Memory B cell (primary cell): ENCODE measurements at places on chromosomes 1 and 21.

DNA sequence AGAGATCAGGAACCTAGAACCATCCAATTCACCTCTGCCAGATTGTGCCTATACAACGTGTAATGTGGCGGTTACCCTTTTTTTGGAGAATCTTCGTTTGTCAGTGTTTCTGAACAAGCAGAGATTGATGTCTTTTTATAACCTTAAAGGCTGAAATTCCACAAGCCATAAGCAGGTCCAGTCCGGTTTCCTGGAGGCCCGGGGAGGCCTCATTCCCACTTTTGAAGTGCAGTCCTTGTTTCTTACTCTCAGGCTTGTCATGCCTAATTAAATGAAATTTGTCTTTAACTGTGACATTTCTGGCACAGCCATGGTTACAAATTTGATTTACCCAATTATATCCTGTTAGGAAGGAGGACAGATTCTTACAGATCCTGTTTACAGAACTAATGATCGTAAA, 27.8 kb downstream of the ZNF362 start:
- H3K27me3 ChIP-seq = no peaks in the 10 kb centered on the region
- no peak for DNase-seq
- H3K27ac ChIP-seq = no peak overlapping the region
- H3K4me1 ChIP-seq = no peaks in the 10 kb centered on the region

DNA sequence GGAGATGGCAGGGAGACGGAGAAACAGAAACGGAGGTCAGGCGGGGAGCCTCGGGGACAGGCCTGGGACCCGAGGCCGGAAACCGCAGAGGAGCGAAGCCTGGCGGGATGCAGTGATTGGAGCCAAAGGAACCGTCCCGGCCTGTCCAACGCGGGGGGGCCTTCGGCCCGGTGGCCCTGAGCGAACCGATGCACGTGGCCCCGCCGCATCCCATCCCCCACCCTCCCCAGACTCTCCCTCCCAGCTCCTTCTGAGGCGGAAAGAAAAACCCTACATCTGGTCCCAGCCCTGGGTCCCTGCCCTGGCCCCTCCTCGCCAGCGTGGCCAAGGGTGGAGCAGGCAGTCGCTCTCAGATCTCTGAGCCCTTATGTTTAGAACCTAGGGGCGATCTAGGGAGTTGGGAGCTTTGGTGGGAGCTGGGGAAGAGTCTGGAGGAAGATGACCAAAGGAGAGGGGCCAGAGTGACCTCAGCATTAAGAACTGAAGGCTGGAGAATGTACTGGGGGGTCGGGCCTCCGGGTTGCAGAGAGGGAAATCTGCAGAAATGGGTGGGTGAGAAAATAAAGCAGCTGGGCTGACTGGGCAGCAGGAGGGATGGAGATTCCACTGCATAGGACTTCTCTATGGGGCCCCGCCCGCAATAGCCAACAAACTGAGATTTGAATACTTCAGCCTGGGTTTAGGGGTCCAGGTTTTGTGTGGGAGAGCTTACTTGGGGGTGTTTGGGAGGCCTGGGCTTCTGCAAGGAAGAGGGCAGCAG, 1.5 kb upstream of the CRABP2 start:
- peaks cover 10% of the 10 kb centered on the region for H3K27me3 ChIP-seq
- H3K36me3 ChIP-seq = no peaks in the 10 kb centered on the region

DNA sequence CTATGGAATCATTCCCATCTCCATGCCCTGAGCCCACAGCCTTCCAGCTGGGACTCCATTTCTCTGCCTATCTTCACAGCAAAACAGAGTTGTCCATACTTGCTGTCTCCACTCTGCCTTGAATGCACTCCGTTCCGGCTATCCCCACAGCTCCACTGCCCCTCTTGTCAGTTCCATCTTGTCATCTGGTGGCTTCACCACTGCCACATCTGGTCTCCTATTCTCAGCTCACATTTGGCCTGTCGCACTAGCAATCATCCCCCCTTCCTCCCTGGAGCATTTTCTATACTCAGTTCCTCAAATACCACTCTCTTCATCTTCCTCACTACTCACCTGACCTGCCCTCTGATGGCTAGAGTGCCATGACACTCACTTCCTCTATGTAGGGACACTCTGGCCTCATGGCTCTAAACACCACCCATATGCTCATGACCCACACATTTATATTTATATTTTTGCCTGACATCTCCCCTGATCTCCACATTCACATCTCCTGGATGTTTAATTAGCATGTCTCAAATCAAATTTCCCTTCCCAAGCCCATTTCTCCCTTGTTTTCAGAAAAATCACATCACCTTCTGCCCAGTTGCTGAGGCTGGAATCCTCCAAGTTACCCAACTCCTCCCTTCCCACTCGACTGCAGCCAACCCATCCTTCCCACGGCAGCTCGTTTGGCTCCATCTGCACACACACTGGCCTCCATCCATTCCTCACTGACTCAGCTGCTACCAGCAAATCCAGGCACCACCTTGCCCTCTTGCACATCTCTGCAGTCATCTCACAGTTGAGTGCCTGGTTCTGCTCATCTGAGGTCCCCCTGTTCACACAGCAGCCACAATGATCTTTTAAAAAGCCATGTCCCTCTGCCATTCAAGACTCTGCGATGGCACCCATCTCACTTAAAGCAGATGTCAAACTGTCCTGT, 6.1 kb downstream of the ZNF692 start:
- no peak for DNase-seq
- H3K27ac ChIP-seq = no peak overlapping the region
- no peak overlapping the region for H3K4me3 ChIP-seq
- peaks cover 17% of the 10 kb centered on the region for H3K36me3 ChIP-seq
- no peaks in the 10 kb centered on the region for H3K27me3 ChIP-seq

DNA sequence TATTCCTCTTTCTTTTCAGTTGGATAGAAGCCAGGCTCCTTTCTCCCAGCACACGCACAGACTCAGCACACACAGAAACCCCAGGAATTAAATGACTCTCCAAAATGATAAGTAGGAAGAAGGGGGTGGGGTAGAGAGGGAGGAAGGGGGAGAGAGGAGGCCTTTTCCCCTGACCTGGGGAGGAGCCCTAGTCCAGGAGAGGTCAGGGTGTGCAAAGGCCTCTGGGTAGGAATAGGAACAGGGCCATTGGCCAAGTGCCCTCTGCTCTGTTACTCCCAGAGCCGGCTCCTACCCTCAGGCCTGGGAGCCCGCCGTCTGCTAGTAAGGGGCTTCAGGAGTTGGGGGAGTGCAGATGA, 35.6 kb upstream of the PUM1 start:
- H3K36me3 ChIP-seq = peaks cover 2% of the 10 kb centered on the region
- H3K27ac ChIP-seq = no peak overlapping the region
- no peak for DNase-seq
- no peak overlapping the region for H3K4me3 ChIP-seq
- no peaks in the 10 kb centered on the region for H3K4me1 ChIP-seq

DNA sequence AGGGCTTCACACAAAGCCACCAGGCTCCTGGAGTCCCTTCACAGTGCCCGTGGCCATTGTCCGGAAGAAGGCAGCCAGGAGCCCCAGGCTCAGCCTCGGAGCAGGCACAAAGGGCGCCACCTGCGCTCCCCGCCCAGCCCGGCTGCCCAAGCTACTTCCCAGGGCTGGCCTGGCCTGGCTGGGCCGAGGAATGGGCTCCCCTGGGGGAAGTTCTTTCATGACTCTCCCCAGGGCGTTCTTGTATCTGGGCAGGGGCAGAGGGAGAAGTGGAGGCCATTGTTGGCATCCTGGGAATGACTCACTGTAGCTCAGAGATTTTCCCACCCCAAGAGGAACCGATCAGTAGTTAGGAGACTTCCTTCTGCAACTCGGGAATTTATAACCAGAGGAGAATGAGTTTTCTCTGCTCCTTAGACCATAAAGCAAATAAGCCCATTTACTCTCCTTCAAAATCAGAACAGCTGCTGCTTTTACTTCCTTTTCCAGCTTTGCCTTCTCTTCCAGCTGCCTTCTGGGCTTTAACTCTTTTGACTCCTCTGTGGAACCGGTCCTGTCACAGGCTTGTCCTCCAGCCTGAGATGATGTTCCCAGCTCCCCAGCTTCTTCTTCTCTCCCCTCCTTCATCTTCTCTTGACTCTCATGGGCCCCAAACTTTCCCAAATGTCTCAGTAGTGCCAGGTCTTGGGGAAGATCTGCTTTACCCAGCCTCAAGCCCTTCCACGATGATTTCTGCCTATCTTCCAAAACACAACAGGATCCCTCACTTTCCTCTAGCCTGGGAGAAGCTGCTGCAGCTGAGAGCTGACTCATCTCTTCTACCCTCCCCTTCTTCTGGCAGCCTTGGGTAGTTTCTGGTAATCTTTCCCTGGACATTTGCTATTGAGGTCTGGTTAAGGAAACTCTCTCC, 118.7 kb upstream of the CD34 start:
- no peak overlapping the region for H3K27ac ChIP-seq
- peaks cover 20% of the 10 kb centered on the region for H3K27me3 ChIP-seq
- H3K4me3 ChIP-seq = no peak overlapping the region
- no peak for DNase-seq
- no peaks in the 10 kb centered on the region for H3K4me1 ChIP-seq
- no peaks in the 10 kb centered on the region for H3K36me3 ChIP-seq

DNA sequence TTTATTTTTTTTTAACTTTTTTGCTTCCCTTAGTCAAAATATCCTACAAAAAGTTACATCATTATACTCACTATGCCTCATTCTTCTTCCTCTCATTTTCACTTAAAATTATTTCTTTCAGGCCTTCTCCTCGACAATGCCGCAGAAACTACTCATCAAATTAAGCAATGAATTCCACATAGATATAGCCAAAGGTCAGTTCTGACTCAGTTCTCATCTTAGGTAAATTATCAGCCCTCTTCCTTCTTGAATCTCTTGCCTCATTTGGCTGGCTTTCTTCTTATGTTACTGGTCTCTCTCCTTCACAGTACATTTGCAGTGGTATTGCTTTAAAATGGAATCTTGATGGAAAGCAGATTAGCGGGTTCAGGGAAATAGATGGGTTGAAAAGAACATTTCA, 260.7 kb upstream of the BRINP3 start:
- no peaks in the 10 kb centered on the region for H3K4me1 ChIP-seq
- H3K27me3 ChIP-seq = no peaks in the 10 kb centered on the region
- no peak overlapping the region for H3K4me3 ChIP-seq

DNA sequence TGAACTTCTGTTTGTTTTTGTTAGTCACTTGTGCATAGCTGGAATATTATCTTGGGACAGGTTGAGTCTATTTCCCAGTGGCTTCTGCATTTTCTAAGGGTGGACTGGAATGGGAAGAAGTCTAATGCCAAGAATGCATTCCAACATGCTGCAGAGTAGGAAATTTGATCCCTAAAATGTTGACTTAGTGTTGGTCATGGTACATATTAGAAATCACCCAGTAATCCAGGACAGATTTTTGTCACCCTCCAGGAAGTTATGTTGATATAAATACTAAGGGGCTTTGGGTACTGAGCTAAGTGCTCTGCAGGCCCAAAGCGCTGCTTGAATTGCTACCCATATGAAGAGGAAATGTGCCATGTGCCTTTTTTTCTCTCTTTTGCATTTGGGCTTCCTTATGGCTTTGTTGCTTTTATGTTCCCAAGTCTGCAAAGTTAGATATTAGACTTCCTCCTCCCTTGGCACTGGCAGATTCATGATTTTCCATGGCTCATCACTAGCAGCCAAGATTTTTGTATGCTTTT, 10.0 kb downstream of the ARID1A start:
- no peak for DNase-seq
- no peaks in the 10 kb centered on the region for H3K27me3 ChIP-seq
- peaks cover 8% of the 10 kb centered on the region for H3K36me3 ChIP-seq
- H3K27ac ChIP-seq = peak overlapping the region; percentile 77
- peak overlapping the region; percentile 56 for H3K4me3 ChIP-seq

DNA sequence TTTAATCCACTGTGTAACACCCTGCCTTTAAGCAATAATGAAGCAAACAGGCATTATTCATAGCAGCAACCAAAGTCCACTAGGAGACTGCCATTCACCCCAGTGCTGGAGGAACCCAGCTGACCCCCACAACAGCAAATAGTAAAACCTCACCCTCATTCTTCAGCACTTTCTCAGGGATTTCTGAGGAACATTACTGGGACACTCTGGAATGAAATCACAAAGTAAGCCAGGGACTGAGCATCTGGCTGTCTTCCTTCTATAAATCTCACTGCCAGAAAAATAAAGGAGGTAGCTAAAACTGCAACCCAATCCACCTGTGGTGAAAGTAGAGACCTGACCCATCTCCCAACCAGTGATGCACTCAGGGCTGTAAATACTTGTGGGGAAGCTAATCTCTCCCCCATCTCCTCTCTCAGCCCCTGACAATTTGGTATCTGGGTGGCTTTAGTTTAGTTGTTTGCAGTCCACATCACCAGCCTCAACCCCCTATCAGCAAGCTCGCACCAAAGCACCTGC, 47.1 kb downstream of the COL6A1 start:
- DNase-seq = no peak
- H3K27ac ChIP-seq = no peak overlapping the region
- H3K36me3 ChIP-seq = no peaks in the 10 kb centered on the region
- H3K4me1 ChIP-seq = no peaks in the 10 kb centered on the region

DNA sequence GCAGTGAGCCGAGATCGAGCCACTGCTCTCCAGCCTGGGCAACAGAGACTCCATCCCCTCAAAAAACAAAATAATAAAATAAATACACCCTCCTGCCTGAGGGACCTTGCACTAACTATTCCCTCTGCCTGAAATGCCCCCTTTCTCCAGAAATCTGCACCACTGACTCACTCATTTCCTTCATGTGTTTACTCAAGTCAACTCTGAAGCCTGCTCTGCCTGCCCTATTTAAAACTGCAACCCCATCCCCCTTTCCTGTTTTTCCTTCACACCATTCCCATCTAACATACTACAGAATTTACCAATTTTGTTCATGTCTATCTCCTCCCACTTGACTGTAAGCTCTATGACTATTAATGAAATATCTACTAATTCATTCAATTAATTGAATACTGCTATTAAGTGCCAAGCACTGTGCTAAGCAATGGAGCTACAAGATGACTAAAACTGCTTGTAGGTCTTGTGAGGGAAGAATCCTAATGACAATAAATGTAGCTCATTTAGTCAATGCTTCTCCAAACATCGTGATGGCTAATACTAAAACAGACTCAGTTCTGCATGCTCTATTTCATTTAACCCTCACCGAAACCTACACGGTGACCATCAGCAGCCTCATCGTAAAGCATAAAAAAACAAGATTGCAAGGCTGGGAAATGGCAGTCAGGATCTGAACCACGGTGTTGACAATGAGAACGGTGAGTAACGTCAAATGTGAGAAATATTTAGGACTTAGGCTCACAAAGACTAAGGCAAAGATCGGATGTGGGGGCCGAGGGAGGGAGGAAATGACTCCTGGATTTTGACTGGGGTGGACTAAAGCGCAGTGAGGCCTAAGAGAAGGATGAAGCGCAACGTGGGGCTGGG, 749 bp upstream of the TMEM39B start:
- peak overlapping the region; percentile 90 for H3K4me3 ChIP-seq
- H3K27me3 ChIP-seq = peaks cover 2% of the 10 kb centered on the region
- peak overlapping the region; percentile 80 for H3K27ac ChIP-seq
- H3K36me3 ChIP-seq = no peaks in the 10 kb centered on the region

GRCh38 chr1:195663549-195664280, 944.5 kb downstream of the KCNT2 start:
- no peaks in the 10 kb centered on the region for H3K27me3 ChIP-seq
- H3K4me1 ChIP-seq = no peaks in the 10 kb centered on the region
- H3K4me3 ChIP-seq = no peak overlapping the region
- no peak overlapping the region for H3K27ac ChIP-seq

- H3K4me1 ChIP-seq = no peaks in the 10 kb centered on the region
- no peak overlapping the region for H3K4me3 ChIP-seq
- no peak for DNase-seq
- no peaks in the 10 kb centered on the region for H3K36me3 ChIP-seq
- H3K27me3 ChIP-seq = peaks cover 16% of the 10 kb centered on the region
These were observed 2.9 kb downstream of the TRIM63 start for GRCh38 chr1:26064553-26064952.

- H3K36me3 ChIP-seq = peaks cover 2% of the 10 kb centered on the region
- H3K4me3 ChIP-seq = no peak overlapping the region
- no peaks in the 10 kb centered on the region for H3K27me3 ChIP-seq
- no peaks in the 10 kb centered on the region for H3K4me1 ChIP-seq
These were observed 44.1 kb downstream of the TRPM2 start for GRCh38 chr21:44397431-44398031.
